ENCODE measurements at places on chromosomes 7 and 10. TPM values are rescaled to one million over a fixed set of nuclear protein-coding genes. Genes with fewer than 3 reads are reported as not detected.

DNA sequence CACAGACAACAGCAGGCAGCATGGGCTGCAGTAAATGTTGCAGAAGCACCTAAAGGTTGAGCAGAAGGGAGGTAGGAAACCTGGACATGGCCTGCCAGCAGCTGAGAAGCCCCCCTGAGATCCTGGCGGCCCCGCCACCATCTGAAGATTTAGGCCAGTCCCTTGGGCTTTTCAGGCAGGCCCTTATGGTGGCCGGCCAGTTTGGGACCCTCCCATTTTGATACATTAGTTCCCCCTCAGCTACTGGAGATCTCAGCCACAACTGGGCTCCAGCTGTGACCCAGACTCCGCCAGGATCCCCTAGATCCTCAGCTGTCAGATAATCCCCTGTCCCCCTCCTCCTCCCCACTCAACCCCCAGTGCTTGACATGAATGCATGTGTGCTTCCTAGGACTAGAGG, 34.4 kb downstream of the ZNF783 start:
- no peak for DNase-seq

DNA sequence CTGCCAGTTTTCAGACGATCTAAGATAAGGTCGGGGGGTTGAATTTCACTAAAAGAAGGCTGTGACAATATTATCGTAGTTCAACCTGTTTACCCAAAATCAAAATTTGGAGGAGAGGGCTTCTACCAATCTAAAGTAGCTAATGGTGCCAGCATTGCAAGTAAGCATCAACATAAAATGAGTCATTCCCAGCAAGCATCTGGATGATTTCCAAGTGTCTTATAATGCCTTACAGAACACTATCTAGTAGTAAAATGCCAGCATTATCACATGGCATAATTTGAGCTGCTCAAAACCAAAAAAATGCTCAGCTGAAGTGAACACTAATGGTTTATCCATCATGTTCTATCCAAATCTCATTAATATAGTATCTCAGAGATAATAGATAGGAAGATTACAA, 1193.9 kb downstream of the DNAJB9 start:
- no peak for DNase-seq

GRCh38 chr7:116726713-116727431, 54.9 kb downstream of the MET start:
- DNase-seq, result no peak

DNA sequence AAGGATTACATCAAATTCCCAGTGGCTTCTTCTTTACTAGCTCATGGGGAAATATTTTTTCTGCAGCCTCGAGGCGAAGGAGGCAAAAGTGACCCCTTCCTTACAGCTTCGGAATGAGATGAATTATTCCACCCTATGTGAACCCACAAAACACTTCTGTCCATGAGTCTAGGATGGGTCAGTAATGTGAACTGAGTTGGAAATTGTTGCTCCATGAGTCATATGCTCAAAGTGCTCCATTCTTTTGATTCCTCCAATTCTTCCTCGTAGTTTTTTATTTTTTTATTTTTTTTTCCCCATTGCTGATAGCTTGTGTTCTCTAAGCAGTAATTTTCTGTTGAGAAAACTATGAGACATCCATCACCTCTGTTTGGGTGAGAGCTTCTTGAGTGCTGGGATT, 31.7 kb upstream of the FAM204A start:
- peak; percentile 8 for DNase-seq

GRCh38 chr10:79264942-79265341, 82.3 kb upstream of the PPIF start:
- no peak for DNase-seq

GRCh38 chr7:32941681-32942414, 15.4 kb upstream of the FKBP9 start:
- no peak for DNase-seq

GRCh38 chr10:3758491-3758970, 26.5 kb downstream of the KLF6 start:
- DNase-seq, result no peak

- peak; percentile 6 for DNase-seq
Measured at GRCh38 chr10:26860102-26860442, 686 bp downstream of the ABI1 start.

DNA sequence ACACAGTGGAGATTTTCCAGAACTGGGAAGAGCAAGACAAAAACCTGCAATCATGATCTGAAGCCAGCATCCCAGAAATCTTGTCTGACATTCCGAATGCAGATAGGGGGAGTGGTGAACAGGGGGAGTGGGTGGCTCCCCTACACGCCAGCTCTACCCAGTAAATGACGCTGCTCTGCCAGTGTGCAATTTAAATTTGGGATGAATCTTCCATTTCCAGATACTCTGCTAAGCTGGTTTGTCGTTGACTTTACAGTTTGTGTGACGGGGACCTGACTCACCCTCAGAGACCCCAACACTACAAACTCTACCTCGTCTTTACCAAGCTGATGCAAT, 68.7 kb upstream of the CAMK2B start:
- no peak for DNase-seq

DNA sequence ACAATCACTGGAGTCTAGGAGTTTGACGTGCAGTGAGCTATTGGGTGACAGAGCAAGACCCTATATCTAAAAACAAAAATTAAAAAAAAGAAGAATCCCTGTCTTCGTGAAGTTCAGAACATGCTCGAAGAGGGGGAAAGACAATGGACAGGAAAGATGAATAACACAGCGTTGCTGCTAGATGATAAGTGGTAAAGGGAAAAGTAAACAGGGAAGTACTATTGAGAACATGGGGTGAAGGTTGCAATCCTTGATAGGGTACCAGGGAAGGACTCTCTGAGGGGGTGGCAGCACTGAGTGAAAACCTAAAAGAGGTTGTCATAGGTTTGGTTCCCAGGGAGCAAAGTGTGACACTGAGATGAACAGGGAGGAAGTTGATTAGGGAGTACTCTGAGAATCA, 2.8 kb upstream of the ABRAXAS2 start:
- no peak for DNase-seq

GRCh38 chr10:11695779-11696178, 46.4 kb upstream of the ECHDC3 start:
- DNase-seq, result no peak

- DNase-seq, result peak; percentile 23
Measured at GRCh38 chr7:30740417-30741181, 11.3 kb upstream of the INMT start.

GRCh38 chr10:48455392-48456151, 149.1 kb downstream of the MAPK8 start:
- no peak for DNase-seq

DNA sequence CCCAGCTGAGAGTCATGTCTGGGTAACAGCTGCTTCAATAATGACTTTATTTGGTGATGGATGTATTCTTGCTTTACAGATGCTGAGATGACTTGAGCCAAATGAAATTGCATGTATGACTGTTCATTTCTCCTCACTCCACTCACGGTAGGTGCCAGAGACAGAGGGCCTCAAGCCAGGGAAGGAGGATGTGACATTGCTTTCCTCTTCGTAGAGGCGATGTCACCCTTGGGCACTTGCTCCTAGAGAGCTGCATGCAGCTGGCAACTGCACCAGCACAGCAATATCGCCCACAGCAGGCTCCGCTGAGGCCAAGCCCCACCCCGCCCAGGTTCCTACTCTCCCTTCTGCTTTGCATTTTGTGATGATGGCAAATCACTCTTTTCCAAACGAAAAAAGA, 116.6 kb upstream of the AOAH start:
- no peak for DNase-seq

GRCh38 chr10:67678335-67678974, 17.5 kb downstream of the CTNNA3 start:
- no peak for DNase-seq

DNA sequence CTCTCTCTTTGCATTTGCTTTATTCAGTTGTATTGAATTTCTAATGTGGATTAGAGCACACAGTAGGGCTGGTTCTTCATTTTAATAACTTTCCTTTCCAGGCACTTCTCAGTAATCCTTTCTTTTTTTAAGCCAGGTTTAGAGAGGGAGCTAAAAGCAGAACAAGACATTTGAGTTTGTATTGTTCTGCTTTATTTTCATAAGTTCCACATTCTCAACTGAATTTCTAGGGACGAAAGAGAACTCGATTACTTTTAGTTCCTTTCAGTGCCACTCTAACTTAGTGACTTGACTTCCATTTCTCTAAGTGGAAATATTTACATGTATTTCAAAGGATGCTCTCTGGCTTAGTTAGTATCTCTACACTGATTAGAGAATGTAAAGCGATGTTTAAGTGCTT, 145.6 kb downstream of the EXOC4 start:
- DNase-seq, result no peak

The PRTFDC1 gene
- 46.8 TPM for polyA plus RNA-seq

The COL28A1 gene
- 0.02 TPM for polyA plus RNA-seq

The TBXAS1 gene
- 53.2 TPM for polyA plus RNA-seq

The ADCYAP1R1 gene
- not detected for polyA plus RNA-seq

The WEE2 gene
- not detected for polyA plus RNA-seq

The CRTAC1 gene
- not detected for polyA plus RNA-seq

The ARHGAP22 gene
- polyA plus RNA-seq, result 8.2 TPM

The OR2A12 gene
- polyA plus RNA-seq, result not detected

Measured in AG04450 (cell line).